ENCODE measurements at places on chromosomes 6 and 20. TPM values are rescaled to one million over a fixed set of nuclear protein-coding genes. Genes with fewer than 3 reads are reported as not detected.

DEFB119 gene
- total RNA-seq: not detected

RBBP8NL gene
- total RNA-seq: 1.1 TPM

MCCD1 gene
- not detected for total RNA-seq

RAD21L1 gene
- not detected for total RNA-seq

ABT1 gene
- total RNA-seq: 16.0 TPM

SLC22A7 gene
- total RNA-seq: not detected

PRR18 gene
- not detected for total RNA-seq

TEAD3 gene
- 13.7 TPM for total RNA-seq

AVP gene
- not detected for total RNA-seq

ABHD16B gene
- not detected for total RNA-seq

FAM162B gene
- total RNA-seq: 2.5 TPM

NR2E1 gene
- not detected for total RNA-seq

BIRC7 gene
- not detected for total RNA-seq

- peak; percentile 4 for DNase-seq
Measured at GRCh38 chr6:127186889-127187288, 68.4 kb downstream of the RSPO3 start.

GRCh38 chr6:56104591-56104990, 142.8 kb downstream of the COL21A1 start:
- DNase-seq: no peak

DNA sequence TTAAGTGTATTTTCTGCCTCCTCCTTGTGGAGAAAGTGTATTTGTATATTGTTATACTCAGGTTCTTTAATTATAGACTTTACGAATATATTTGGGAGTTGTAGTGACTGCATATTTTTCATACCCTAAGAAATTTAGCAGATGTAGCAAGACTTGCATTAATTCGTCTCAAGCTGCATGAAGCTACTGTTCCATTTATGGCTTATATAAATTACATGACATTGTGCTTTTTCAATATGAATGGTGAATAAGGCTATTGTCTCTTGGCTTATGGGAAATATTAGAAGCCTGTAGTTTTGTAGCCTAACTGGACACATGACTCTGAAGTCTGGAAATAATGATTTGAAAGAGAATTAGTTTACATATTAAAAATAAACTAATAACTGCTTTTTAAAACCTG, 2.4 kb downstream of the ADGRG6 start:
- no peak for DNase-seq

DNA sequence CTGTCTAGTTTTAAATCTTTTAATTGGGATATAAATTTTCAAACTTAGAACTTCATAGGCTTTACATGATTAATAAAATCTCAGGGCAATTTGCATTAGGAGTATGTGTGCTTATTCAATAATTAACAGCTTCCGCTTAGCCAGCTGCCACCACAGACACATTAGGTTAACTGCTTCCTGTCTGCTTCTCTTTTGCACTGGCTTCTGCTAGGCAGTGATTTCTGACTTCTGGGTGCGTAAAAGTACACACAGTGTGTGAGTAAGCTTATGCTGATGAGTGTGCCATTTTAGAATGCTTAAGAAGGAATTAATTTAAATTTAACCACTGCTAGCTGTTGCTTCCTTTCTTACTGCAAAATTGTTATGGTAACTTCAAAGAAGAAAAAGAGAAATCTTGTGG, 73.9 kb downstream of the F13A1 start:
- no peak for DNase-seq

- DNase-seq: no peak
Measured at GRCh38 chr6:159684013-159684304, 9.1 kb downstream of the SOD2 start.

- no peak for DNase-seq
Measured at GRCh38 chr6:89951574-89952104, 57.4 kb downstream of the GJA10 start.

GRCh38 chr6:158958504-158959386, 41.3 kb downstream of the RSPH3 start:
- DNase-seq: no peak

DNA sequence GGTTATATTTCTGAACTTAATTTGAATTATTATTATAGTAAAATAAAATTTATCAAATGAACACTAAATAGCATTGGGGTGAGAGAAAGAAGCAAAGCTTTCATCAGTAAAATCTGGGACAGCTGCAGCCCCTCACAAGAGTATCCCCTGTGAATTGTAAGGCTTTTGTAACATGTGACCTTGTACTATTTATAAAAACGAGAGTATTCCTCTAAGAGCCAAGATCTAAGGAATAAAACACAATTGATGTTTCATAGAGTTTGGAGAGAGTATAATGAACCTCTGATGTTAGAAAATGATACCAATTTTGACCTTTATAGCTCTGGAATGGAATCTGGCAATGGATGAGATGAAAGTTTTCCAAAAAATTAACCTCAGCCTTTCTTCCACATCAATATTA, 617.2 kb upstream of the ID4 start:
- DNase-seq: no peak

DNA sequence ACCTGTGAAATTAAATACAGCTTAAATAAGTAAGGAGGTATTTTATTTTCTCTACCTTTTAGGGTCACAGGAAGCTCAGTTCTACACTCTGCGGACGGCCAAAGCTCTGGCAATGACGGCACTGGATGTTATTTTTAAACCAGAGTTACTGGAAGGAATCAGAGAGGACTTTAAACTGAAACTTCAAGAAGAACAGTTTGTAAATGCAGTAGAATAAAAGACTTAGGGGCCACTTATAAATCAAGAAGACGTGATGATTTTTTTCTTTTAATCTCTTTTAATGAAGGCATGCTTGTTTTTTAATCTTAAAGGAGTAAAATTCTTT, 16.2 kb downstream of the PM20D2 start:
- no peak for DNase-seq

- no peak for DNase-seq
Measured at GRCh38 chr20:34579191-34579978, 20.9 kb downstream of the MAP1LC3A start.

- no peak for DNase-seq
Measured at GRCh38 chr20:64109831-64110391, 2.5 kb upstream of the NPBWR2 start.

GRCh38 chr6:69825904-69826303, 29.1 kb upstream of the LMBRD1 start:
- DNase-seq: no peak

DNA sequence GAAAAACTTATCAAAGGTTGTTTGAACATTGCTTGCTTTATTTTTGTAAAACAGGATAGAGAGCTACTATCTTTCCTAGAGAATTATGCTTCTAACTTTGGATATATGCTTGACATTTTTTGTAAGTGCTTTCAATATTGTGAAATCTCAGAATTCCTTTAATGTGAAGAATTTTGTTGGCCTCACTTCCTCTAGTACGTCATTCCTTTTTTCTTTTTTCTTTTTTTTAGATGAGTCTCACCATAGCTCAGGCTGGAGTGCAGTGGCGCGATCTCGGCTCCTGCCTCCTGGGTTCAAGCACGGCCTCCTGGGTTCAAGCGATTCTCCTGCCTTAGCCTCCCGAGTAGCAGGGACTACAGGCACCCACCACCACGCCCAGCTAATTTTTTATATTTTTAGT, 668.1 kb downstream of the RFPL4B start:
- DNase-seq: no peak

GRCh38 chr6:100664274-100665040, 199.7 kb upstream of the SIM1 start:
- DNase-seq: no peak

GRCh38 chr6:97009781-97010492, 85.4 kb downstream of the KLHL32 start:
- DNase-seq: no peak

DNA sequence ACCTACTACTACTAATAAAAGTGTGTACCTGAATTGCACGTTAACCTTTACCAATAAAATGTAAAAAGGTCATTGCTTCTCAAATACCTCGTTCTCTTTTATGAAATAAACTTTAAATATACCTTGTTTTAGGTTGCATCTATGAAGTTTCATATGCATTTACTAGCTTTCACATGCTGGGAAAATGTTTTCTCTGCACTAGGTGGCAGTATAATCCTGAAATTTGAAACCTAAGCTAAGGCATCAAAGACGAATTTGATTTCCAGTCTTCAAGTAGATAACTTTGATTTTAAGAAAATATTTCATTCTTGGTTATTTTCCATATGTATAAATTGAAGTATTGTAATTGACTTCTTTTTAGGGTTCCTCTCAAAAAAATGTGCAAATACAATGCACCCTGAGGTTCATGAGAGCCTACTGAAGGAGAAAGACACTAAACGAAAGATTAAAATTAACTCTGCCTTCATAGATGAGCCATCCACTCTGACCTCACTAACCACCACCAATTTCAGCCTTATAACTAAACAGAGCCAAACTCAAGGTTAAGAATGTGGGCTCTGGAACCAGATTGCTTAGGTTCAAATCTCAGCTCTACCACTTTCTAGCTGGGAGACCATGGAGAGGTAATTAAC, 7.3 kb upstream of the COL9A1 start:
- no peak for DNase-seq

- DNase-seq: no peak
Measured at GRCh38 chr6:99545442-99545841, 23.0 kb downstream of the CCNC start.

- DNase-seq: no peak
Measured at GRCh38 chr6:28433119-28433518, 10.2 kb downstream of the ZSCAN23 start.

- no peak for DNase-seq
Measured at GRCh38 chr6:139313229-139313628, 21.4 kb upstream of the TXLNB start.

DNA sequence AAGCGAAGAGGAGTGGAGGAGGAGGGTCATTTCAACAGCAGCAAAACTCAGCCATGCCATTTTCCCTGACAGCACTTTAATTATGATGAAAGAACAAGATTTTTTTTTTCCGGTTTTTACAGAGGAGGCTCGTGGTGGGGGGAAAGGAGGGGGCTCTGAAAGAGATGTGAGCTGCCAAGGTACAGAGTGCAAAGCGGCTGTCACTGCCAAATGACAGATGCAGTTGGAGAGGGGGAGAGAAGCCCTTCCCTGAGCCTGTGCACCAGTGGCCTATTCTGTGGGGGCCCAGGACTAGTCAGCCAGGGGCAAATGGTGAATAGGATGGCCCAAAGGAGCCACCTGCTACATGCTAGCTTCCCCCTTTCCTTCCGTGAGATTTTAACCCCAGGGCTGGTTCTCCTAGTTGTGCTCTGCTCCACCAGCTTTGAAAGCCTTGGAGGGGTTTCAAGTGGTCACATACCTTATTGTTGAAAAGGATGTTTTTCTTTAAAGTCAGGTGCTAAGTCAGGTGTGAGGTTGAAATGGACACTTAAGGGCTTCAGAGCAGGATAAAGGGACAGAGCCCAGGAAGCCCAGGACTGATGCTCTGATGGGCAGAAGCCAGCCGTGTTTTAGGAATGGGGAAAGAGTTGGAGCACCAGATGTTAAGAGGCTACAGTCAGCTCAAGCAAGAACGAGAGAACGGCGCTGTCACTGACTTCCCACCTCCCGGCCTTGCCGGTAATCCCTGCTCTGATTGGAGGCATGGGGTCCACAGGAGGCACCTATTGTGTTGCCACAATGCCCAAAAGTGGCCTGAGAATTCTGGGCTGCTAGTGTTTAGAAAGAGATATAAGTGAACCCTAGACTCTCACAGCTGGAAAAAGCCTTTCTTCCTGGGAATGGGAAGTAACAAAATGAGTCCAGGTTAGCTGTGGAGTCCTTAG, 24.8 kb downstream of the GNAS start:
- DNase-seq: no peak

DNA sequence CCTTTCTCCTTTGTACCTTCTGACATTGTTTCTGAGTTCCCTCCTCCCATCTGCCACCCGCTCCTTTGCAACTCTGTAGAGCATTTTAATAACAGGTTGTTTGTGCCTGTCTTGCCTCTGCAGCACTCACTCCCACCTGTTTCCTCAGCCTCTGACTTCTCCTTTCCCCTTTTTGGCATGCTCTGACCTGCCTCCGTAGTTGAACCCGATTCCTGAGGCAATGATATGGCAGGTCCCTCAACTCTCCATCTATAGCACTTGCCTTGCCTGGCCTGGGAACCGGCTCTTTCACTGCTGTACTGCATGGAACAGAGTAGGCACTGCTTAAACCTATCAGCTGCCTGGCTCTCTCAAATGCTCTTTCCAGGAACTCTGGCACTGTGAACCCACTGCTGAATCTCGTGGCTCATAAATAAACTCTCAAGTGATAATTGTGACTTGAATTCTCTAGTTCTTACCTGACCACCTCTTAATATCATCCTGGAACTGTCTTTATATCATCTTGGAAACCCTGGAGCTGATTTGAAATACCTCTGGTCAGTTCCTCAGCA, 50.3 kb downstream of the UTRN start:
- no peak for DNase-seq

- DNase-seq: no peak
Measured at GRCh38 chr20:45339084-45339483, 9.1 kb downstream of the SDC4 start.

DNA sequence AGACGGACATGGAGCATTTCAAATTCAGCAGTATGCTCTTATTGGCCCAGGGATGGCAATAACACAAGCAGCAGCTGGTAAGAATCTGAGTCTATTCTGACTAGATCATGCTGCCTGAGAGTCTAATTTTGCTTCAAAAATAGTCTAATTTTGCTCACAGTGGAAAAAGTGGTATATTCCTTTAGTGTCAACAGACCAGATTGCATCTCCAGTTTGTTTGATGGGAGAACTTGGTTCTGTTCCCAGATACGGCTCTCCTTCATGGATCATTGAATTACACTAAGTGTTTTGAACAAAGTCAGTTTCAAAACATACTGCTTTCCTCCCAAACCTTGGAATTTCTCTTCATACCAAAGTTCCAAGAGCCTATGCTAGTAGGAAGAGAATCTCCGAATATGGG, 586.1 kb downstream of the RNF144B start:
- no peak for DNase-seq

- no peak for DNase-seq
Measured at GRCh38 chr20:17651760-17652388, 30.2 kb downstream of the RRBP1 start.

DNA sequence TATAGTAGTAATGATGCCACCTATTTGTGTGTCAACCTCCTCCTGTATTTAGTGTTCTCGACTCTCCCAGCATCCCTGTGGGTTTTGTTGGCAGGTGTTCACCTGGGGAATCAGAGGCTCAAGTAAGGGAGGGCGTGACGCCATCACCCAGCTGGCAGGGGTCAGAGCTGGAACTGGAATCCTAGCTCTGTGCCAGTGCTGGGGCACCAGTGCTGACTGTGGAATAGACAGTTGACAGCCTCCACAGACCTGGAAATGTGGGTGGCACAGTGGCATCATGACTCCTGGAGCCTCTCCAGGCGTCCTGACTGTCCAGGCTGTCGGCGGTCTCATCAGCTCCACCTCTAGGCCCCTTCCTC, 102.8 kb downstream of the SYCP2 start:
- no peak for DNase-seq

GRCh38 chr6:6861351-6861894, 246.3 kb upstream of the RREB1 start:
- no peak for DNase-seq

DNA sequence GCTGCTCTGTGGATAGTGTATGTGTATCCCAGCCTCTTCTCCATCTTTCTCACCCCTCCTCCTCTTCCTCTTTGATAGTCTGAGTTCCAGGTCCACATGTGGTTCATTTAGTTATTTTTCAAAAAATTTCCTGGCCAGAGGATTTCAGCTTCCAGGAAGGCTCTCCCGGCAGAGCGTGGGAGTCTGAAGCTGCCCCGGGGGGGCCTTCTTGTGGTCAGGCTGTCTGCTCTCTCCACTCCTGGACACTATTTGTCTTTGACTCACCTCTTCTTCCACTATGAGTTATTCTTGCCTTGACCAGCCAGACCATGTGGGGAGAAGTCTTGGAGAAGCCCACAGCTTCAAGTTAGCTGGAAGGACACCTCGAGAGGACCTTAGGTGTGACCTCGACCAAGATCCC, 258.8 kb downstream of the CDC5L start:
- no peak for DNase-seq

Data from esophagus squamous epithelium (tissue), 5 donors.